ENCODE measurements at places on chromosomes 6 and 20.

- DNase-seq = no peak
Observed at GRCh38 chr6:111339294-111339693, 143.7 kb downstream of the REV3L start.

DNA sequence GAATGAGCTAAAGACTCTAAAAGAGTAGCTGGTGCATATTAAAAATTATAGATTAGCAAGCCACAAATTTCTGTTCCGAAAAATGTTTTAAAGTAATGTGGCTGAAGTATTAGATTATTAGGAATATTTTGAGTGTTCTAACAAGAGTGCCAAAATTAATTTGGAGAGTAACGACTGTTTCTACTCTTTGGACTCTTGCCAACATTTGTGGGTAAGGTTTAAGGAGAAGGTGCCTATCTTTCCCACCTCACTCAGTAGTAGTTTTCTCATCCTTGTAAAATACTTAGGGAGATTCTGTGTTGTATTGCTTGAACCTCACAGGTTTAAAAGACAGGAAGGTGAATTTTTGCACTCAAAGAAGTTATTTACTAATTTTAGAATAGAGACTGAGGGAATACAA, 5.0 kb downstream of the HSF2 start:
- DNase-seq = no peak

GRCh38 chr6:124487623-124488431, 474.4 kb upstream of the RNF217 start:
- DNase-seq = no peak

DNA sequence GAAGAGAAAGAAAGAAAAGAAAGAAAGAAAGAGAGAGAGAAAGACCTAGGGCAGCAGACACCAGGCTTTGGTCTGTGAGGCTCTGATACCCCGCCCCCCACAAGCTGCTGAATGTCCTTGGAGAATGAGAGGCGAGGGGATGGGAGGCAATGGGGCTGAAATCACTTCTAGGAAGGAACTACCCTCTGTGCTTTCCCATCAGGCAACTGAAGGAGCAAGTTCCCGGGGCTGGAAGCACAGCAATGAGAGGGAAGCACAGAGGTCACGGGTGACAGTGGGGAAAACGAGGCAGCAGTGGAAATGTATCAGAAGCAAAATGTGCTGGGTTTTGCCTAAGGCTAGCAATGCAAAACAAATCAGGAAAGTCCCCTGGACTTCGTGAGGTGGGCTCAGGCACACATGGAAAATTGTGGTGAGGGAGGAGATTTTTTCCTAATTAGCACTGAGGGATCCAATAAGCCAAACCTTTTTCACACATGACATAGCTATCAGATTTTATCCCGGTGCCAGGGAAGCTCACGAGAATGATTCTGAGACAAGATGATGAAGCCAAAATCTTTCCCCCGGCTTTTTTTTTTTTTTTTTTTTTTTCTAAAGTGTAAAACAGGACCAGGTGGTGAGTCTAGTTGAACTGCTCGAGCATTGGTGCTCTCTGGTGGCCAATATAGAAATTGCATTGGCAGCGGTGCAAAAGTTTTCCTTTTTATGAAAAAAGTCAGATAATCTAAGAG, 16.8 kb upstream of the ARFGEF2 start:
- DNase-seq = no peak

GRCh38 chr6:157267654-157268053, 55.7 kb downstream of the TMEM242 start:
- DNase-seq = no peak

DNA sequence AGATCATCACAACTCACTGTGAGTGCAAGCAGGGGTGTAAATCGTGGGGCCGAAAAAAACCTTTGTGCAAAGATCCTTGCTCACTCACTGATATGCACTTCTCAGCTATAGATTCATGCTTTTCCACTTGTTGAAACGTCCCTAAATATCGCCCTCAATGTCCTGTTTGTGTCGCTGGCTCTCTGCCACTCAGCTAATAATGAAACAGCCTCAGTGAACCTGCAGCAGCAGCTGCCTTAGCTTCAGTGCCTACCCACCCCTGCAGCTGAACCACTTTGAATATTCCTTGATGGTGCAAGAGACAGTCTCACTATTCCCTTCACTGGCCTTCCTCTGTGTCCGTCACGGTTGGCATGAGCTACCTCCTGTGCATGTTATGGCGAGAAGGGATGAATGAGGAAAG, 128.9 kb upstream of the NAA20 start:
- no peak for DNase-seq

DNA sequence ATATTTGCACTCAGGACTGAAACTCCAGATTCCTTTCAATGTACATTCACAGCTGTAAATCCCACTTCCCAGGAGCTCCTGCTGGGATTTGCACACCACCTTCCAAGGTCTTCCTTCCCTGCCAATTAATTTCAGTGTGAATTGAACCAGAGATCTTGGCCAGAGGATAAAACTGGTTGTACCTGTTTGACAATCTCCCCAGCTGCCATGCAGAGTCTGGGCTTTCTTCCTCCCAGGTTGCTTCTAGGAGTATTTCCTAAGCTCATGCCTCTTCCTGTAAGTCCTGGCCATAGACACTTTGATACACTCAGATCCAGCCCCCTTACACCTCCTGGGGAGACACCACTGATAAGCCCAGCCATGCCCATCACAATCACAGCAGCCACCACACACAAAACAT, 15.6 kb downstream of the MAFB start:
- no peak for DNase-seq

DNA sequence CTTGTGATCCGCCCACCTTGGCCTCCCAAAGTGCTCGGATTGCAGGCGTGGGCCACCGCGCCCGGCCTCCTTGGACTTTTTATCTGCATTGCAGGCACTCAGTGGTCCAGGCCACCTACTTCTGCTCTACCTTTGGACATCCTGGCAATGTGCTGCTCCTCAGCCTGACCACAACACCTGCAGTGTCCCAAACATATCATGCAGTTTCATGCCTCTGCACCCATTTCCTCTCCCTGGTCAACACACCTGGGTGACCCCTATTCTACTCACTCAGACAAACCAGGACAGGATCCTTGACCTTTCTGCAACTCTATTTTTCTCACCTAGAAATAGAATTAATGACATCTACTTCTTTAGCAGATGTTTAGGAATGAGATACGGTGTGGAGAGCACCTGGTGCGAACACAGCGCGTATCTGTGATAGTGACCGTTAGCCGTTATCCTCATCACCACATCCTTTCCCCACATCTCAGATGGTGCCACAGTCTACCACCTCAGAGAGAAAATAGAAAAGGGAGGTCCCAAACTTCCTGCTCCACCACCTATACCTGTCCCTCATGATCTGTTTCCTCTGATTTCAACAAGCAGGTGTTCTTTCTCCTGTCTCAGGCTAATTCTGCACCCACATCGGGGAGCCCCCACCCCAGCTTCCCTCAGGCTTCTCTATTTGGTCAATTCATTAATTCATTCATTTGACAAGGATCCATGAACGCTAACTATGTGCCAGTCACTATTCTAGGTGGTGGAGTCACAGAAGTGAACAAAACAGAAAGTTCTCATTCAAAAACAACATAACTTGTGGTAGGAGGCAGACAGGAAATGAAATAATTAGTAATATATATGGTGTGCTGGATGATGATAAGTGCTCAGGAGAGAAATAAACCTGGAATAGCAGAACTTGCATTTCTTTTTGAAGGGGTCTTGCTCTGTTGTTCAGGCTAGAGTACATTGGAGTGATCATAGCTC, 4.3 kb upstream of the BTN3A2 start:
- DNase-seq = no peak

DNA sequence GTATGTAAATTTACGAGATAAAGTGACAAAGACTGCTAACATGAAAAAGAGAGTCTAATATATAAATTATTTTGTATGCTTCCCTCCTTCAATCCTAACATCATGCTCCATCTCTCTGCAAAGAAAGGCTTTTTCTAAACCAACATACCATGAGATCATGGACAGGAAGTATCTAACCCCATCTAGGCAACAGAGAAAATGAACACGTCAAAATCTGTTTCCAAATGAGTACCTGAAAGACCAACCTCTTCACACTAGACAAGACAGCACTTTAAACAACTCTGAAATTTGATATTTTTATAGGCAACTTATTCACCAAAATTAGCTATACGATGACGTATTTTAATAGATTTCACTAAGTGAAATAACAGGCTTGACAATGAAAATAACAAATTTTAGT, 54.6 kb downstream of the MAN1A1 start:
- DNase-seq = no peak

GRCh38 chr6:112575309-112575834, 228.2 kb downstream of the RFPL4B start:
- no peak for DNase-seq

- no peak for DNase-seq
Observed at GRCh38 chr6:139017227-139017626, 11.3 kb upstream of the ABRACL start.

DNA sequence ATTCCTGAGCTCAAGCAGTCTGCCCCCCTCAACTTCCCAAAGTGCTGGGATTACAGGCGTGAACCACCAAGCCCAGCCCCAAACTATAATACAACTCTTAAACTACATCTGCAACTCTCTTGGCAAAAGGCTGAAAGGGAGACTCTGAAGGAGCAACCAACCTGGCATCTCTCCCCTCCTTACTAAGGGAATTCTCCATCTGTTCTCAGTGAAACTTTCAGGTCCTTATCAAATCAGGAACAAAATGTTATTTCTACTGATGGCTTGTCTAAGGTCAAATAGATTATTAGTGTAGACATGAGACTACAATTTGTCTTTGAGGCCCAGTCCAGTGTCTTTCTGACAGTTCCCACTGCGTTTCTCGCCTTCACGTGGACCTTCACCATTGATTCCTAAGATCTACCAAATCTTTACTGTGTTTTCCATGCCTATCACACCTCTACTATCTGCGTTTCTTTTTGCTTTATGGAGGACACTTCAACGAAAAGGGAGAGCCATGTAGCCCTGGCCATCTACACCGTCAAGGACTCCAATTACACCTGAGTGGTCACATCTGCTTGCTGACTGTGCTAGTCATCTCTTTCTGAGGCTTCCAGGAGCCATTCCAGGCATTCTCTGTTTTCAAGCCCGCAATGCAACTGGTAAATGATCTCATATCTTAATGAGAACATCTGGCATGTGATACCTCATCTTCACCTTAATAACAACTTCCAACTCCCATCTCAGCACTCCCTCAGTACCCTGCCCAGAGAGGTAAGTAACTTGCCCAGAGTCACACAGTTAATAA, 405.7 kb upstream of the CITED2 start:
- no peak for DNase-seq

DNA sequence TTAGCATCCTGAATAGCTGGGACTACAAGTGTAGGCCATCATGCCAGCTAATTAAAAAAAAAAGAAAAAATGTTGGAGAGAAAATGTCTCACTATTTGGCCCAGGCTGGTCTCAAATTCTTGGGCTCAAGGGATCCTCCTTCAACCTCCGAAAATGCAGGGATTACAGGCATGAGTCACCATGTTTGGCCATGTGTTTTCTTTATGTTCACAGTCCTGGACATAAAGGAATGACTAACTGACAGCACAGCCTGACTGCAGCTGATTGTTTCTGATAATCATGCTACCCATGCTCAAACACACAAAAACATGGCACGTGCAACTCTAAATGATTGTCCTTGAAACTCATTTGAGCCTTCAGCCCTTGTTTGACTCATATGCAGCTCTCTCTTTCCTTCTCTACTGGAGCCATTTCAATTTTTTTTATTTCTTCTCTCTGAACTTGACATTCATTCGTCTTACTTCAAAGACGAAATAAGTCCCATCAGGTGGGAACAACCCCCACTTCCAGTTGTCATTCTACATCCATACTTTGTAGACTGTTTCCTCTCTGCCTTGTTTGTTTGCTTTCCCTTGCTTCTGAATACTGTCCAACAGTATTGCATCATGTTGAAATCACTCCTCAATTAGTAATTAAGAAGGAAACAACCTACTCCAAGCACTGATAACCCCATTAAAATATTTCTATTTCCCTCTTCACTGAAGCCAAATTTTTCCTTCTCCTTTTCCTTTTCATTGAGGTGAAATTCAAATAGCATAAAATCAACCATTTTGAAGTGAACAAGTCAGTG, 413.0 kb downstream of the BMP2 start:
- DNase-seq = no peak

DNA sequence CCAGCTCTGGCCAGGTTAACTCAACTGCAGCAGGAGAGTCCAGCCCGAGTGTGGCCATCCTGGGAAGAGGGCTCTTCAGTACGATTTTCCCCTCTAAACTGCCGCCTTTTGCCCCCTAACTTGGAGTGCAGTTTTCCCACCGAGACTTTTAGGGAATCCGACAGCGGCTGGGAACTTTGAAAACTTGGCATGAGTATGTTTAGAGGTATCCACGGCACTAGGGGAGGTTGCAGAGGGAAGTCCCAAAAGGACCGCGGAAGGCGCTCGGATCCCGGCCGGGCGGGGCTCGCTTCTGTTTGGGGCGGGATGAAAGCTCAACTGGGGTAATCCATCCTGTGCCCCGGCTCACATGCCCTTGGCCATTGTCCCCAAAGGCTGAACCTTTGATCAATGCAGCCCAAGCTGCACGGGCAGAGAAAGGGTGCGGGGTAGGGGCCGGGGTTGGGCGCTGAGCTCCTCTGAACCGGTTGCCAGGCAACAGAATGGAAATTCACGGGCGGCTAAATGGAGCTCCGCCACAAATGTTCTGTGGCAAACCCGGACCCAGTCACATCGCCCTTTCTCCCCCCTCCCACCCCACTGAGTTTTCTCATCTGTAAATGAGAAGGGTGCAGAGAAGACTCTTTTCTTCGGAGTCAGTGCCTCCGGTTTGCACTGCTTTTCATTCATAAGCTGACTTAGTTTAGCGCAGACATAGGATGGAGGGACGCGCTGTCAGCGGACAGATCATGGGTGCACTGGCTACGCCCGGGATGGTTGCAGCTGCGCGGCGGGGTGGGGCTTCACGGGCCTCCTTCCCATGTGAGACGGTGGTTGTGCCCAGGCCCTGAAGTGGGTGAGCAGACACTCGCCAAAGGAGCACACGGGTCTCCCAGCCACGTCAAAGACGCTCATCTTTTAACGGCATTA, 2.3 kb downstream of the BMP6 start:
- DNase-seq = no peak

GRCh38 chr6:111750753-111751673, 122.2 kb downstream of the FYN start:
- DNase-seq = no peak

DNA sequence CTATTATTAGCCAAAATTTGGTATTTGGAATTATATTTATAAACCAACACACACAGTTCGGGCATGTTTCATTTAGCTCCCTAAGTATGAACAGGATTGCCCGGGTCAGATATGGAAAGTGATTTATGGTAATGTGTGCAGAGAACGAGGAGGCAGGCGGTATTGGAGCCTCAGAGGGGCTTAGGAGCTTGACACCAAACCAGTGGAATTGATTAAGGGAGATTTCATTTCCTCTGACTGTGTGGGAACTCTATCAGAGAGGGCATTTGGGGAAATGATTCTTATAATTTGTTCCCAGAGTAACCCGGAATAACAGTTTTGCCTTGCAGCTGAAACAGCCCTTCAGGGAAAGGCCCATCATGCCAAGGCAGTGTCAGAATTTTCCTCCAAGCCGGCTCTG, 115.1 kb upstream of the SPTLC3 start:
- DNase-seq = no peak

Data from activated gamma-delta T cell (primary cell).